Activated T-cell treated with anti-CD3 and anti-CD28 coated beads, Interleukin-2, amount 50 U/mL, for 48 hours (primary cell): ENCODE measurements at places on chromosomes 1 and 21.
A peak's percentile ranks its signal among the peaks of the same experiment; 100 is the strongest.

GRCh38 chr1:26537951-26538352 lies 8.4 kb downstream of the RPS6KA1 start:
- DNase-seq: no peak

- no peak for DNase-seq
Observed at GRCh38 chr21:31928656-31929055, 55.8 kb downstream of the HUNK start.

DNA sequence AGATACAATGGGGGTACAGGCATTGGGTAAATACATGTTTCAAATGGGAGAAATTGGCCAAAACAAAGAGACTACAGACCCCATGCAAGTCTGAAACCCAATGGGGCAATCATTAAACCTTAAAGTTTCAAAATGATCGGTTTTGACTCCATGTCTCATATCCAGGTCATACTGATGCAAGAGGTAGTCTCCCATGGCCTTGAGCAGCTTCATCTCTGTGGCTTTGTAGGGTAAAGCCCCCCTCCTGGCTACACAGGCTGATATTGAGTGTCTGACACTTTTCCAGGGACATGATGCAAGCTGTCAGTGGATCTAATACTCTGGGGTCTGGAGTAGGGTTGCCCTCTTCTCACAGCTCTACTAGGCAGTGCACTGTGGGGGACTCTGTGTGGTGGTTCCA lies 286.1 kb downstream of the LRRIQ3 start:
- DNase-seq: no peak

DNA sequence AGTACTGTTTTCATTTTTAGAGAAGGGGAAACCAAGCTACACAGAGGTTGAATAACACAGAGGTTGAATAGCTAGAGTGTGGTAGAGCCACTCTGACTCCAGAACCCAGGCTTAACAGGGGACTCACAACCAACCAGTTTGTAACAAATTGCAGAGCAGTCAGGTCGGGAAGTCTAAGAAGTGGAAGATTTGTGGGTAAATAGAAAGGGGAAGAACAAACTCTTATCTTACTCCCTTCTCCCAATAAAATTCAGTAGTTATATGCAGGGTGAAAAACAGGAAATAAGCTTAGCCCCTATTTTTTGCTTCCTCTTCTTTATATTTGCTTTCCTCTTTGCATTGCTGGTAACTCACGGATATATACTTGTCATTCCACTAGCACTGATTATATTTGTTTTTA lies 23.2 kb downstream of the CDC42 start:
- no peak for DNase-seq

- DNase-seq: peak; percentile 46
Observed at GRCh38 chr1:23184212-23184934, 15.7 kb upstream of the LUZP1 start.

DNA sequence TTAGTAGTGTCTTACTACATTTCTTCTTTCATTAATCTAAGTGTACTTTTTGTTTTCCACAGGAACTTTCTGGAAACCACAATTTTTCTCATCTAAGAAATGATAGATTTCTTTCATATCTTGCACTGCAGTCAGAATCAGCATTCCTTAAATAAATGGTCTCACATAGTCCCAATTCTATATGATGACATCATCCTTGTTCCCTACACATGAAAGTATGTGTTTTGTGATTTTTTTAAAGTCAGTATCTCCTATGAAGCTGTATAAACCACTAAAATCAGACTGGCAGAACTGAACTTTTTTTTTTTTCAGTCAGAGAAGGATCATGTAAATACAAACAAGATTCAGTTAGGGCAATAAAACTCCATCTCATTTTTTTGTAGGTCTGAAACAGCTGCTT lies 742.6 kb upstream of the CXADR start:
- DNase-seq: no peak

GRCh38 chr1:198610362-198610761 lies 28.5 kb upstream of the PTPRC start:
- DNase-seq: no peak

DNA sequence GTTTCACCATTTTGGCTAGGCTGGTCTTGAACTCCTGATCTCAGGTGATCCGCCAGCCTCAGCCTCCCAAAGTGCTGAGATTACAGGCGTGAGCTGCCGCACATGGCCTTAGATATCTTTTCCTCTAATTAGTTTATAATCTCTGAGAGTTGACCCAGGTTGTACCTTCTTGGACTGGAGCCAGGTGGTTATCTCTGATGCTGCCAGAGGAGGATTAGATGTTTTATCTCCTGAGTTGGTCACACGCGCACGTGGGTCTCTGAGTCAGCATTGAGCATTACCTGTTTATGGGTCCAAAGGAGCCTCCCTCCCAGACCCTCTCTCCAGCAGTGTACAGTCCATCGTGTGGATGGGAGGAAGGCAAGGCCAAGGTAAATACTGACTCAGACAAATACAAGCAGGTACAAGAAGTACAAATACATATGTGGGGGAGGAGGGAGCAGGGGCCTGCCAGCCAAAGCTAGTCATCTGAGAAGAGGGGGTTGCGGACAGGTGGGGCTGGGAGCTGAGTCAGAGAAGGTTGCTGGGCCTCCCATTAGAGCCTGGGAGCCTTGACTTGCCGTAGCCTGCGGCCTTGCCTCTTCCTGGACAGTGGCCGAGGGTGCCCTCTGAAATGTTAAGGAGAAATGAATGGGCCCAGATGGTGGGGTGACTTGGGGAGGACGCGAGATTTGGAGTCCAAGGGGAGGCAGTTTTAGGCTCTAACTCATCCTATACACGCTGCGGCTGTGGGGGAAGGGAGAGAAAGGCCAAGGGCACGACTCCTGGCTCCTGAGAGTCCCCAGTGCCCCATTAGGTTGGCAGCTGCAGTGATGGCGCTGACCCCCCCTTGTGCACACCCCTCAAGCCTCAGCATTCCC lies 13.1 kb downstream of the IL6R start:
- no peak for DNase-seq

- no peak for DNase-seq
Observed at GRCh38 chr1:181718034-181718433, 234.7 kb downstream of the CACNA1E start.

GRCh38 chr1:109785446-109786111 lies 21.9 kb upstream of the EPS8L3 start:
- no peak for DNase-seq

- no peak for DNase-seq
Observed at GRCh38 chr21:43303275-43304178, 123.4 kb downstream of the SIK1 start.

GRCh38 chr1:206911064-206911663 lies 10.6 kb downstream of the FCMR start:
- DNase-seq: no peak
